NCI-H187 treated with DMSO at 0.1 percent for 48 hours (cell line): ENCODE measurements at places on chromosomes 3 and 15.

DNA sequence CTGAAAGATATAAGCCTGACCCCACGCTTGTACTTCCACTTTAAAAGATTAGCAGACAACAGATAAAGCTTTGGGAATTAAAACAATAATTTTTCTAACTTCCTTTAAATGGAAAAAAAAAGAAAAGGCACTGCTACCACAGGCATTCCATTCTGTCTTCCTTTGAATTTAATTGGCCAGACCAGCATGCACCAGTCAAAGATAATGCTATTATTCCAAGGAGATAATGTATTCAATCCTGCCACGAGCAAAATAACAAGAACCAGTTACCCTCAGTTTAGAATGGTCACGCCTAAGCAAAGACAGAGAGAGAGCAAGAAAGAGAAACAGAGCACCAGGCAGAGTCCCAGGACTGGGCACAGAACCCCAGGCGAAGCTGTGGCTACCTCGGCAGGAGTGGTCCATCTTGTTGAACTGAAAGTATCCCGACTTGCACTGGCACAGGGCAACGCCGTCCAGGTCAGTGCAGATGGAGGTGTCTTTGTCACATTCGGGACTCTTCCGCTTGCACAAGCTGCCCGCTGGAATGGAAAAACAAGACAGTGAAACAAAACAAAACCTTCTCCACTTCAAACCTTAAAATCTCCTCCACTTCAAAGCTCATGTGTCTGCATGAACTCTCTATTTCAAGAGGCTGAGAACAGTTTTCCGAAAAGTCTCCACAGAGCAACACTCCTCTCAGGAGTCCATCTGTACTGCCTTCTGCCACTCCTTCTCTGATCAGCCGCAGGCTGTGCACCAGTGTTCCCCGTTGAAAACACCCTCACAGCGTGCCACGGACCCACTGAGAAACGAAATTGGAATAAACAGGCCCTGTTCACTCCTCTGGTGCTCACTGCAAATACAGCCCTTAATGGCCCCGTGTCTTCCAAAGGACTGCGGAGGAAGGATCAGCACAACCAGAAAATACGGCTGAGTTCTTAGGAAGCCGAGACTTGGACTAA lies 58.2 kb downstream of the HEG1 start:
- no peak for DNase-seq

GRCh38 chr15:43515741-43516140 lies 1.7 kb upstream of the MAP1A start:
- no peak for DNase-seq

- DNase-seq: no peak
Measured at GRCh38 chr15:45326741-45327140, 51.6 kb downstream of the GATM start.

DNA sequence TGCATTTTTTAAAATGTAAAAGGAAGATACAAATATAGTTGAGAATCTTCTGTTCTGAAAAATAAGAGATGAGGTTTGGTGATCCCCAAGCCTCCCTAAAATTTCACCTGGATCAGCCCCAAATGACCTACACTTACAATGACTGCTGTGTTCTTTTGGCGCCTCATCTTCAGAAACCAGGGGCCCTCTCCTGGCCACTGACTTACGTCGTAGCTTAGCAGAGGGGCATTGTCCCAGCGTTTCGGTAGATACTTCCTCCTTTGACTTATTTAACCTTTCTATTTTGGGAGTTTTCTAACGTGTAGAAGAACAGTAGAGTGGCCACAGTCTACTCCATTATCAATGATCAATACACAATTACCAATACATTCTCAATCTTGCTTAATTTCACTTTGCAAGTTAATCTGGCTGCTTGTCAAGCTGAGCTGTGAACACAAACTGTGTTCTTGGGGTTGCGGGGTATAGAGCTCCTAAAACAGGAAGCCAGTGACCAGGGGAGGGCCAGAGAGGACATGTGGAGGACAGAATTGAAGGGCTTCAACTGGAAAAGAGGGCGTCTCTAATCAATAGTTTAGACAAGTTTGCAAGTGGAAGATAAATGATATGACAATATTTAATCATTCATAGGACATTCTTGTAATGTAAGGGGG lies 419.5 kb downstream of the LPP start:
- no peak for DNase-seq

DNA sequence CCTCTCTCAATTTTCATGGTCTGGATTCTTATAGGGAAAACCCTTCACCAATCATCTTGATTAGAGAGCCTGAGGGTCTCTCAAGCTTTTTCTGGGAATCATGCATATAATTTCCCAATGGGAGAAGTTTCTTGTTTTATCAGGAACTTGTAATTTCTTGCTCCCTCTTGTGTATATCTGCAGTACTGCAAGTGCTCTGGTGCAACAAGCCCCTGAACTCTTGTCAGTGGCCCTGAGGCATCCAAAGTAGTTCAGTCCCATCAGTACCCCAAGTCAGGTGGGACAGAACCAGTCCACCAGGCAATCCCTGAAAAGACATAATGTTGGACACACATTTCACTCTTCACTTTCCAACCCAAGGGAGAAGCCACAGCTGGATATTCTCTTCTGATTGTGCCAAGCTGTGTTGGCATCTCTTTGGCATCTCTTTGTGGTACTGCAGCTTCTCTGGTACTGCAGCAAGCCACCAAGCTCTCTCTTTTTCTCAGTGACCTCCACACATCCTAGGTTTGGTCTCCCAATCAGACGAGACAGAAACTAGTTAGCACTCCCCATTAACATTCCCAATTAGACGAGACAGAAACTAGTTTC lies 214.5 kb downstream of the ZIC4 start:
- no peak for DNase-seq

- no peak for DNase-seq
Measured at GRCh38 chr3:42118762-42119361, 27.7 kb downstream of the TRAK1 start.

DNA sequence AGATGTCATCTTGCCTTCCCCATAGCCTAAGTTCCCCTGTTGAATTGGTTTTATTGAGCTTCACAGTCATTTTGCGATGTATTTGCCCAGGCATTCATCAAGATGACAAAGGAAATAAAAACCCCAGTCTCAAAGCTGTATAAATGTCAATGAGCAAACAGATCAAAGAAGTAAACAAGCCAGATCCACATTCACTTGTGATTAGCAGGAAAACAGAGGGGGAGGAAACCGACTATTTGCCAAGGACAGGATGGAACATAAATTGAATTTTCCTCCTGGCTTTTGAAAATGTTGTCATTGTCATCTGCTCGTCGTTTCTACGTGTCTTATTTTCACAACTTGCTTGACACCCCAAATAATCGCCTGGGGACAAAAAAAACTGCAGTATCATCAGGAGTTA lies 83.5 kb downstream of the SV2B start:
- no peak for DNase-seq

GRCh38 chr3:67592057-67592456 lies 62.4 kb downstream of the SUCLG2 start:
- DNase-seq: no peak

- no peak for DNase-seq
Measured at GRCh38 chr3:187587076-187587475, 83.1 kb downstream of the SST start.

- no peak for DNase-seq
Measured at GRCh38 chr3:12585970-12586369, 29.1 kb downstream of the MKRN2 start.

DNA sequence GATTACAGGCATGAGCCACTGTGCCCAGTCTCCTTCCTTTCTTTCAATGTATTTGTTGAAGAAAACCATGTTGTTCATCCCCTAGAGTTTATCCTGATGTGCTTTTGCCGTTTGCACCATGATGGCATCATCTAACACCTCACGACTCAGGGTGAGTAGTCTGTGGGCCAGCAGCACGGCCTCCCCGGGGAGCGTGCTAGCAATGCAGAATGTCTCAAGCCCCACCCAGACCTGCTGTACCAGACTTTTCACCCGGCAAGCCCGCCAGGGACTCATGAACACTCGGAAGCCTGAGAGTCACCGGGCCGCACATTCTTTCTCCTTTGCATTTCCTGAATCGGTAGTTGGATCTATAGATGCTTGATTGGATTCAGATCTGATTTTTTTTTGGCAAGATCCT lies 64.6 kb downstream of the RPN1 start:
- no peak for DNase-seq

GRCh38 chr3:146339349-146339748 lies 88.4 kb upstream of the PLSCR4 start:
- DNase-seq: no peak

- DNase-seq: no peak
Measured at GRCh38 chr15:38128341-38128781, 124.3 kb upstream of the SPRED1 start.
